ENCODE measurements at places on chromosomes 5 and 9. TPM values are rescaled to one million over a fixed set of nuclear protein-coding genes. Genes with fewer than 3 reads are reported as not detected.

DNA sequence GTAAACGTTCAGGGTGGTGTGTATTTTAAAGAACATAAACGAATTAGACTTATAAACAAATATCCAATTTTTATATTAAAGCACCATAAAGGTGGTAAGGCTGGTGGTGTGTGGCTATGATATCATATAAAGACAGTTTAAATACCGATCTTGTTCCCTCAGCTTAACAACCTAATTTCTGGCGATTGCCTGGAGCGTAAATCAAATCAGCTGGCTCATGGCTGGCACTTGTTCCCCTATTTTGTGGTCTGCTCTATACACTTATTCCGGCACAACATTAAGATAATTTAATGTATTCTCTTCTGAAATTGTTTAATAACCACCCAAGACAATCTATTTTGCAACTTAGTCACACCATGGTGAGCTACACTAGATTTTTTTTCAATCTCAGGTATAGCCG is 2.4 kb upstream of the HAPLN1 start:
- no peak overlapping the region for H3K27ac ChIP-seq
- peaks cover 11% of the 10 kb centered on the region for H3K27me3 ChIP-seq
- DNase-seq: no peak
- no peaks in the 10 kb centered on the region for H3K4me1 ChIP-seq
- H3K4me3 ChIP-seq: no peak overlapping the region
- H3K36me3 ChIP-seq: no peaks in the 10 kb centered on the region

DNA sequence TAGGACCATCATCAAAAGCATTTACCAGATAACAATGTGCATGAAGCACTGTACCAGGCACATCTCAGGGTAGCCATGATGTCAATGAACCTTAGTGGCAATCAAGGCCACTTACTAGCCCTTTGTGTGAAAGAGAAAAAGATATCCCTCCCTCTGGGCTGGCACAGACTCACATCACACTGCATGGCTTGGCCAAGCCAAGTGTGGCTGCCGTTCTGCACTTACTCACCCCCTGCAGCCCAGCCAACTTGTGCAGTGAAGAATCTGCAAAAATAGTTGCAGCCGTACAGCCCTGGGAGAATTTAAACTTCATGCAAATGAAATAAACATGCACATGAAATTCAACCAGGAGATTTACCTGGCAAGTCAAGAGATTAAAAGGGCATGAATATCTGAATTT is 333.5 kb downstream of the DEPDC1B start:
- H3K4me1 ChIP-seq: no peaks in the 10 kb centered on the region
- no peaks in the 10 kb centered on the region for H3K27me3 ChIP-seq
- no peaks in the 10 kb centered on the region for H3K36me3 ChIP-seq
- DNase-seq: no peak
- H3K27ac ChIP-seq: no peak overlapping the region

Gene CCL21
- not detected for total RNA-seq

Gene HCN1
- not detected for total RNA-seq

Gene KIF12
- not detected for total RNA-seq

Gene OR1J4
- total RNA-seq: not detected

All from CD8-positive, alpha-beta memory T cell (primary cell).